ENCODE measurements at places on chromosomes 6 and 20. TPM values are rescaled to one million over a fixed set of nuclear protein-coding genes. Genes with fewer than 3 reads are reported as not detected.

- DNase-seq, result no peak
These were observed at the start of gene SALL4 for GRCh38 chr20:51802170-51802751. Gene SALL4, minus strand, starts transcription at chr20:51802521. Its CDS starts 113 bp downstream, at chr20:51802408.

DNA sequence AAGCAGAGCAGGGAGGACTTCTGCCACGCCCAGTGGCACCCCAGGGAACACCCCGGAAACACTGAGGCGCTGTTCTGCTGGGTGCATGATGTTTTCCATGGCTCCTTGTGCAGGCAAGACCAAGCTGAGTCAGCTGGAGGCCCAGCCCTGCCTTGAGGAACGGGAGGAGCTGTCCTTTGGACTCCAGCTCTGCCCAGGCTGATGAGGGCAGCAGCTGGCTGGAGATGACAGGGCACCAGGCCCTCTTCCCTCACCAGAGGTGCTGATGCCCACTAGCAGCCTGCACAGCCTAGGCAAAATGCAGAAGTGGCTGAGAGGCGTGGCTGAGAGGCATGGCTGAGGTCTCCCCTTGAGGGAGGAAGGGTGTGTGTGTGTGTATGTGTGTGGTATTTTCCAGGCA, 2.4 kb downstream of the C6orf132 start:
- DNase-seq, result no peak

DNA sequence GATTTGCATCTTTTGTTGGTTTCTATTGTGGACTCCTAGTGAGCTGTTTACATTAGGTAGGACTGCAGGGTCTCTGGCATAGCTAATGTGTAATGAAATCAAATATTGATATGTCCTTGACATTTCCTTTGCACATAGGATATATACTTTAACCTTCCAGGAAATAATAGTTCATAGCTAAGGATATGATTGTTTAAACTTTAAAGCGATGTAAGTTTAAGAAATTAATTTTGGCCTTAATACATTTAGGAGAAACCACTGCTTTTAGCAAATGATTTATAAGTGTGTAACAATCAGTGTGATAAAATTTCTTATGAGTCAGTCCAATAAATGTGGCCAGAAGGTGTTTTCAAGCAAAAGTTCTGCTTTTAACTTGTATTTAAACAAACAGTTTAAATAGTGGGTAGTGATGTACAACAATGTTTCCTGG, 171.8 kb downstream of the HS3ST5 start:
- no peak for DNase-seq

DNA sequence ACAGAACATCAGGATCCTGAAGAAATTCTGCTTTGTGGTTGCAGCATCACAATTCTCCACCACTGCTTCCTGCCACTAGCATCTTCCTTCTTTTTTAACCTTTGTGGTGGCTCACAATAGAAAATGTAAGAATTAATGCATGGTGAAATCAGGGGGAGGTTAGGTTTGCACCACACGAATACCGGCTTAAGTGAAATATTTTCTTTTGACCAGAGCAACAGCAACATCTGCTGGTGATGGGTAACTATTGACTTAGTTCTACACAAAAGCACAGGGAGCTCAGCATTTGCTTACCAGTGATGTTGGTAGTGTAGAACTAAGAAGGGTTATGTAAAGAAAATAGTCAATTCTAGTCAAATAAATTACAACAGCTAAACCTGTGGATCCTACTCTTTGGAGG, 280.5 kb downstream of the SYNE1 start:
- peak; percentile 54 for DNase-seq

GRCh38 chr6:38185752-38186151, 366.2 kb downstream of the ZFAND3 start:
- no peak for DNase-seq

DNA sequence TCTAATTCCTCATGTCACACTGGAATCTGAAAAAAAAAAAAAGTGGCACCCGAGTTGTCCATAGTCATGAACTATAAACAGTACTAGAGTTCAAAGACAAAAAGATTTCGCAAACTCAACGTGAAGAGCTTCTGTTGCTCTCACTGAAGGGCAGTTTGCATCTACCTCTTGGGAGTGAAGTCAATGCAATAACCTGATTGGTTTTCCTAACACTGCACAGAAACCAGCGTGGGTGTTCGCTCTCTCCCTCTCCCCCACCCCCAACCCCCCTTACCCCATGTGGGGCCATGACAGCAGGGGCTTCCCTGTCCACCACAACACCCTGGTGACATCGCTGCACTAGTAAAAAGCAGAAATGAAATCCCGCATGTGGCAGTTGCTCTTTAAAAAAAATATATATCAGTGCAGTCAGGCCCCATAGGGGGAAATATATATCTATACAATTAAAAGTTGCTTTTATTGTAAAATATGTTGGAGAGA, 66.9 kb downstream of the GMPR start:
- DNase-seq, result no peak

- DNase-seq, result no peak
These were observed 22.1 kb downstream of the MRPL14 start for GRCh38 chr6:44105146-44105545.

Gene CYB5R4
- 13.4 TPM for total RNA-seq

Gene ENPP4
- 4.5 TPM for total RNA-seq

Measured in endothelial cell of umbilical vein (primary cell).